ENCODE measurements at places on chromosomes 12 and 14.

DNA sequence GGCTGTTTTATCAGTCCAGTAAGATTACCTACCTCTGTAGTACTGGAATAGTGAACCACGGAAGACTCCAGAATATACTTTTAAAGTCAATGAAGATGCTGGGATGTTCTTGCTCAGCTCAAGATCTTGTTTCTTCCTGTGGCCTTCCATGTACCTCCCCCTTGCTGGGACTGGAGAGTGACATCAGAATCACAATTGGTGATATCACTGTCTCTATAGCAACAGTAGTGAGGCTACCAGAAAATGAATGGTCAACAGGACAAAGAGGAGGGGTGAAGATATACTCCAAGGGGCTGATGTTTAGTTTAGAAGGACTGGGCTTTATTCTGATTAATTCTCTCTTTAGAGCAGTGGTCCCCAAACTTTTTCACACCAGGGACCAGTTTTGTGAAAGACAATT is 3.8 kb downstream of the AKAP3 start:
- no peak for DNase-seq

- no peak for DNase-seq
These were observed 45.4 kb downstream of the BCAT1 start for GRCh38 chr12:24903329-24904088.

- DNase-seq: no peak
These were observed 18.2 kb downstream of the OAS2 start for GRCh38 chr12:112996501-112996900.

GRCh38 chr14:76931631-76932402 is 96.7 kb downstream of the IRF2BPL start:
- no peak for DNase-seq

DNA sequence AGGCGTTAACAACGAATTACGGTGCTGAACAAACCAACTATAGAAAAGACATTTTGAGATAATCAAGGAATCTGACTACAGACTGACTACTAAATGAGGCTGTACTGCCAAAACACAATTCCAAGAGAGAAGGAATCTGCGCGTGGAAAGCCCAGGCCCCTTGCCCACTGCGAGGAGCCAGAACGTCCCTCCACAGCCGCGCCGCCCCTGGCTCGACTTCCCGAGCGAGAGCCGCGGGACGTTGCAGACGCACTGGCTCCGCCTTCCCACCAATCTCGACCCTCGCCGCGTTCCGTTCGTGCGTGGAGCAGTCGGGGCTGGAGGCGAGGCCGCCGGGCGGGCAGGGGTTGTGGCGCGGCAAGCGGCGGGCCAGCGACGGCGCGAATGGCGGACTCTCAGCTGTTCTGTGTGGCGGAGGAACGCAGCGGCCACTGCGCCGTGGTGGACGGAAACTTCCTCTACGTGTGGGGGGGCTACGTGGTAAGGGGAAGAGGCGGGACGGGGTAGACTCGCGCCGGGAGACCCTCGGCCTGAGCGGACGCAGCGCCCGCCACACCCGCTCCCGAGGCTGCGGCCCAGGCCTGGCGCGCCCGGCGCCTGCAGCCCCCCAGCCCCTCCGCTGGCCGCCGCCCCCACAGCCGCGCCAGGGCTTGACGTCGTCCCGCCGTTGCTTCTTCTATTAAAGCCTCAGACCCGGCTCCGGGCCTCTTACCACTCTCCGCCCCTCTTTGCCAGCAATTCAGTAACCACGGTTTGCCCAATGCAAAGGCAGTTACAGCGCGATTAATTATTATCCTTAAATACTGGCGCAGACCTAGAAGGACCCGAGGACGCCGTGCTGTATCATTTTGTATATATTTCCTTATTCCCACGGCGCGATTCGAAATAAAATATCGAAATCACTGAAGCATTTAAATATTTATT is at the start of gene KLHDC1:
Gene KLHDC1, plus strand, starts transcription at position 310 of the 924 bp plus-strand sequence. Its CDS starts 75 bp downstream, at position 385.
- DNase-seq: peak; percentile 32

GRCh38 chr14:55582746-55583145 is 2.7 kb downstream of the KTN1 start:
- DNase-seq: no peak

DNA sequence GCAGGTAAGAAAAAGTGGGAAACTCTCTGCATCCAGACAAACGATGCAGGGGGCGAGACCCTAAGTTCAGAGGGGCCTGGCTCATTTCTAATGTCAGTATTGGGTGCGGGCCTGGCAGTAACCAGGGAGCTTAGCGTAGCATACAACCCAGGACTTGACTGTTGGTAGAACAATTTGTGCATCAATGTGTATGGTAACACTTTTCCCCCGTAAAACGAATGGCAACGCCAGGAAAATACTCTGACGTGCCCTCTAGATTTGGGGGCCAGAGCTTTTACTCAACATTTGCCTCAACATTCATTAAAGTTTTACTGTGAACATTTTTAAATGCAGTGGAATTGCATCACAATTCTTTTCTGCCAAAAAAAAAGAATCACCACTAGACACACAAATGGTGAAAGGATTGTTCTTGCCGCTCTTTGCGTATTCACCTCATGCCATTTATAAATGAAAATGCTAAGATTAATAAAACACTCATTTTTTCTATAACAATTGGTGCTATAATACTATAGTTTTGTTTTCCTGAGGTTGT is 867 bp downstream of the RHOJ start:
- DNase-seq: no peak

DNA sequence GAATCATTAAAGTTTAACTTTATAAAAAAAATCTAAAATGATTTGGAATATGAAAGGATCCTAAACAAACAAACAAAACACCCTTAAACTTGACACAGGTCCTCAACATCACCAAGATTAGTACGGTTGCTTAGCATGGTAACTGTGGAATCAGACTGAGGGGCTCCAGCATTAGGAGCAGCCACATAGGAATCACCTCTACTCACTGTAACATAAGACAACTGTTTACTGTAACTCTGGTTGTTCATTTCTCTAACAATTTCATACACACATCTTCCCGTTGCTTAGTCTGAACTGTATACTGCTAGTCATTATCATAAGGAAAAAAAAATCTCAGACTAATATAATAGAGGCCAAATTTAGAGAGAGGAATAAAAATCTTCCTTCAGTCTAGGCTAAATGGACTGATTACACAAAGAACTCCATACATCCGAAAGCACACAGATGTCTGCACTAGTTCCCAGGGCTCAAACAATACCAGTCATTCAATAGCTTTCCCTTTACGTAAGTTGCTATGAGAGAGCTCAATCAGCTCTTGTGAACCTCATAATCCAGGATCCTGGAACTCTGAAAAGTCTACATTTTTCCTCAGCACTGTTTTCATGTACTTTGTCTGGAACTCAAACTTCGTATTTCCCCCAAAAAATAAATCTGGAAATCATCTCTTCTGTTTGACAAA is 26.0 kb downstream of the LRP6 start:
- no peak for DNase-seq

DNA sequence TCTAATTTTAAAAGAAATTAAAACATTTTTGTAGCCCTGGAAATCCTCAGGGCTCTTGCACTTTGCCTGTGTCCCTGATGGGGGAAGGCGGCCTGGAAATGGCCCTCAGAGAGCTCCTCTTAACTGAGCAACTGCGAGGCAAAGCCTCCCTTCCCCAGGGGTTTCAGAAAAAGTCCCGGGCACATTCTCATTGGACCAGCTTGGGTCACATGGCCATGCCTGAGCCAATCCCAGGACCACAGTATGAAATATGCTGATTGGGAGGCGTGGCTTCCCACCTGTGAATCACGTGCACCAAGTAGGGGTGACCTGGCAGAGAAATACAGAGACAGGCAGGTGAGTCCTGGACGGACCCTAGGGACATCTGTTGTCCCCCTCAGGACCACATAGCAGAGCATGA is 90.4 kb upstream of the SFSWAP start:
- DNase-seq: no peak

DNA sequence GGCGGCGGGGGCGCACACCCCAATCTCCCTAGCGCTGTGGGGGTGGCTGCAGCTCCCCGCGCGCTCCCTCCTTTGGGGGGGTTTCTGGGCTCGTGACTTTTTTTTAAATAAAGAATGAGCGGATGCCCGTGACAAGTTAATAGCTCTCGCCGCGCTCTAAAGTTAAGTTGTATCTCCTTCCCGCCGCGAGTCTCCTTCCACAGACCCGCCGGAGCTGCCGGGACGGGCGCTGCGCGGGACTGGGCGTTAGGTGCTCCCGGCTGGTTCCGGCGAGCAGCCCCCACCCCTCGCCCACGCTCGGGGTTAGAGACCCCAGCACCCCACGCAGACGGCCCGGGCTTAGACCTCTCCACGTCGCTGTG is 82.6 kb upstream of the HMGA2 start:
- no peak for DNase-seq

- no peak for DNase-seq
These were observed 55.5 kb upstream of the GPATCH2L start for GRCh38 chr14:76096257-76096656.

- DNase-seq: no peak
These were observed 692 bp upstream of the COX14 start for GRCh38 chr12:50111395-50111692.

- no peak for DNase-seq
These were observed 445.5 kb upstream of the FBXO33 start for GRCh38 chr14:39877577-39878190.

DNA sequence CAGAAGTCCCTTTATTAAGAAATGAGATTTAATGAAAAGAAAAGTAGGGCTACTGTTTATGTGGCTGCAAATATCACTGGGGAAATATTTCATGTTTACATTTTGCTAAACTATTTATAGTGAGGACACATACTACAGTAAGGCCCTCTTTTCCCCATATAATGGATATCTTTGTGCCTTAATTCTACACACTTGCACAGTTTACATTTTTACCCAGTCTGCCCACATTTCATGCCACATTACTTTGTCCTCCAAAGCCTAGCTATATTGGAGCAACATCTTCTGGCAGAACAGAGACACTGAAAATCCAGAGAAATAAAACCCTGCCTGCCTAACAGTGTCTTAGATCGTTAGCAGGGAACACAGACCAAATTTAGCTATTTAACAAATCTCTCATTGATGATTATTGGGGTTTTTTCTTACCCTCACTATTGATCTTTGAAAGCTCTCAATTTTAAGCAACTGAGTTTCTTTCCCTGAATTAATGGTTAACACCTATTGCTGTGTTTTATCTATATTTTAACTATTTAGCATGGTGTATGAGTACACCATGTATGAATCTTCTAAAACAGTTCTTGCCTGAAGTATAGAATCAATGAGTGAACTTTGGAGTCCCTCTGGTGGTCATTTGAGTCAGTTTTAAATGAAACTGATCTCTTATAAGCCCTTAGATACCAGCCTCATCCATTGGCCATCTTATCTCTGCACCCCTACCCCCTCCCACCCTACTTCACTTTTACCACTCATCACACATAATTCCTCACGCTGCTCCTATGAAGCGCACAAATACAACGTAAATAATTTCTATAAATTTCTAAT is 170.2 kb downstream of the BCAT1 start:
- DNase-seq: peak; percentile 34

- no peak for DNase-seq
These were observed 295.7 kb upstream of the RTL1 start for GRCh38 chr14:101199028-101199770.

DNA sequence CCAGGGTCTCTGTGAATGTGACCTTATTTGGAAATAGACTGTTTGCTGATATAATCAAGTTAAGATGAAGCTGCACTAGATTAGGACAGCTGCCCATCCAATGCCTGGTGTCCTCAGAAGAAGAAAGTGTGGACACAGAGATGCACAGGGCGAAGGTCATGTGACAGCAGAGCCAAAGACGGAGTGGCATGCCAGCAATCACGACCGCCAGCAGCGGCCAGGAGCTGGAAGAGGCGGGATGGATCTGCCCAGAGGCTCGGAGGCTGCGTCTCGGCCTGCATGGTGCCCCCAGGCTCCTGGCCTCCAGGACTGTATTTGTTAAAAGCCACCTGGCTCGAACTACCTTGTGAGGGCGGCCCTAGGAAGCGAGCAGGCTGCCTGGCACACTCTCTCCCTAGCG is 76.5 kb downstream of the RFLNA start:
- DNase-seq: no peak

- DNase-seq: no peak
These were observed 14.1 kb downstream of the ACACB start for GRCh38 chr12:109130297-109131153.

DNA sequence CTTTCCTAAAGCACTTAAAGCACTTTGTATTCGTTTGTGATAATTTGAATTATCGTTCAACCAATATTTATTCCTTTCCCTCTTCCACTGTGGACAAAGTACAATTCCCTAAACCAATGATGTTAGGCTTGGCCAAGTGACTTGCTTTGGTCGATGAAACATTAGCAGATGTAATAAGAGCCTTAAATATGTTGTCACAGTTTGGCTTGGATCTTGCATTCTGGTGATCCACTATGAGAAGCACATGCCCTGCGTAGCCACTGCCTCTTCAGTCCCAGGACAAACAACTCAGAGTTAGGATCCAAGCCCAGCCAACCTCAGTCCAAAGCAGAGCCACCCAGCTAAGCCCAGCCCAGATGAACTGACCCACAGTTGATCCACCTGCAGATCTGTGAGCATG is 8.4 kb upstream of the C12orf75 start:
- DNase-seq: no peak

GRCh38 chr12:2287589-2287988 is 234.8 kb downstream of the CACNA1C start:
- no peak for DNase-seq

DNA sequence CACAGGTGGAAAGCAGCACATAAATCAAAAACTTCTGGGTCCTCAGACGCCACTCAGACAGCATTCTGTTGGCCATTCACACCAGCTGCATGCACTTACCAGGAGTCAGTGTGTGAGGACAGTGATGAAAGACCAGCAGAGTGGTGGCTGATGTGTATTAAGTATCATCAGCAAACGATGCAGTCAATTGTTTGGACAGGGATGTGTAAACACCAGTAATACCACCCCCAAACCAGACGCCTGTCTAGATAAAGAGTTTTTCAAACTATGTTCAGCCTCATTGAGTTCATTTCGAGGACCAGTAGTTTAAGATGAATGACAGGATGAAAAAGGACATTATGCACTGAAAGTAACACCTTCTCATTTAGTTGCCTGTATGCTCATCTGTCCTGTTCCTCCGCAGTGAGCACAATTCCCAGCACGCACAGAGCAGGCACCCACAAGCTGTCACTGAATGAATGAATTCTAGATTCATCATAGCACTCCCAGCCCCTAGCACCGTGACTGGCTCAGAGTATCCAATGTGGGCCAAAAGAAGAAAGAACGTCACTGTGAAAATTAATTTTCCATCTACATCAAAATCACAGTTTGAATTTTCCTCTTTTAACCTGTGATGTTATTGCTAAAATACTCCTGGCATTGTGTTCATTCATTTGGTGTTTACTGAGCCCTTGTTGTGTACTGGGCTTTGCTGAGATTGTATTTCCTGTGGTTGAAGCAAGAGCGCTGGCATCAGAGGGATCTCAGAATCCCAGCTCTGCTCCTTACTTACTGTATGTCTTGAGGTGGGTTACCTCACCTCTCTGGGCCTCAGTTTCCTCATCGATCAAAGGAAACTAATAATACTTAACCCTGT is 124.8 kb upstream of the NOS1 start:
- no peak for DNase-seq

- no peak for DNase-seq
These were observed 34.2 kb downstream of the PCNX4 start for GRCh38 chr14:60125918-60126317.

- DNase-seq: no peak
These were observed 22.0 kb downstream of the LTBR start for GRCh38 chr12:6405963-6406362.
